ENCODE measurements at places on chromosomes 16 and 17.

DNA sequence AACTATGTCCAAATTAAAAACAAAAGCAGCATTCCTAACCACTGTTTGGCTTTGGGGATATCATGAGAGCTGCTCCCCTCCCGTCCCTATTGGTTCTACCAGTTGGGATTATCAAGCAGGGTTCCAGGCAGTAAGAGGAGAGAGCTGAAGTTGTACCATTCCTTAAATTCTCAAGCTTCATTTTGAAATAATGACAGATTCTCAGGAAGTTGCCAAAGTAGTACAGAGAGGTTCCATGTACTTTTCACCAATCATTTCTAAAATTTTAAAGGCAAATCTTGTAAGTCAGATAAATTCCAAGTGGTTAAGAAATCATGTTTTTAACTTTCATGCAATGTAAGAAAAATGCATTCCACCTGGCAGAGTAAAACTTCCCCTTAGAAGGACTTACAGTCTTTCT, 36.9 kb downstream of the TEX2 start:
- DNase-seq = no peak

DNA sequence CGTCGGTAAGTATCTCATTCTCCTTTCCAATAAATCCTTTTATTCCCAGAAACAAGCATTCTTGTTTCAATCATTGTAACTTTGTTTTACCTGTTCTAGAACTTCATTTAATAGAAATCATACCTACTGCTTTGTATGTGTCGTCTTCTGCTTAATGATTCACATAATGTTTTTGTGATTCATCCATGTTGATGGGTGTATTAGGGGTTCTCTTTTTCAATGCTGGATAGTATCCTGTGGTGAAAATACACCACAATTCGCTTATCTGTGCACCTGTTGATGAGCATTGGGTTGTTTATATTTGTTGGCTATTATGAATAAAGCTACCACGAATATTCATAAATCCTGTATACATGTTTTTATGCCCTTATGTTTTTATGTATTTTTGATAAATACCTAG, 703.2 kb downstream of the MAF start:
- DNase-seq = no peak

DNA sequence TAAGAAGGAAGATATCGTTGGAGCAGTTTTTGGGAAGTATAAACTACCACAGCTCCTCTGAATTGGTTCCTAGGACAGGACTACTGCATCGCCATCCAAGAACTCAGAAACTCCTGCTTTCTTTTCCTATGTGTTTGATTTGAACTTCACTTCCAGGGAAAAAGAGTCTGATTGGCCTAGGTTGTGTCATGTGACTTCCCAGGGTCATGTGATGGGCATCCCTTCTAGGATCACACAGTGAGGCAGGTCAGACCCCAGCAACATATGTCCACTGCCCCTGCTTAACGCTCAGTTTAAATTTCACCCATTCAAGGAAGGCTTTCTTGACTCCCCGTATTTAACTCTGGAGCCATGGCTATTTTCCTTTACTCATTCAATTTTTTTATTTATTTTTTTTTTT, 445.2 kb upstream of the SALL1 start:
- no peak for DNase-seq

GRCh38 chr16:56625943-56626654, 518 bp downstream of the MT1E start:
- DNase-seq = no peak

DNA sequence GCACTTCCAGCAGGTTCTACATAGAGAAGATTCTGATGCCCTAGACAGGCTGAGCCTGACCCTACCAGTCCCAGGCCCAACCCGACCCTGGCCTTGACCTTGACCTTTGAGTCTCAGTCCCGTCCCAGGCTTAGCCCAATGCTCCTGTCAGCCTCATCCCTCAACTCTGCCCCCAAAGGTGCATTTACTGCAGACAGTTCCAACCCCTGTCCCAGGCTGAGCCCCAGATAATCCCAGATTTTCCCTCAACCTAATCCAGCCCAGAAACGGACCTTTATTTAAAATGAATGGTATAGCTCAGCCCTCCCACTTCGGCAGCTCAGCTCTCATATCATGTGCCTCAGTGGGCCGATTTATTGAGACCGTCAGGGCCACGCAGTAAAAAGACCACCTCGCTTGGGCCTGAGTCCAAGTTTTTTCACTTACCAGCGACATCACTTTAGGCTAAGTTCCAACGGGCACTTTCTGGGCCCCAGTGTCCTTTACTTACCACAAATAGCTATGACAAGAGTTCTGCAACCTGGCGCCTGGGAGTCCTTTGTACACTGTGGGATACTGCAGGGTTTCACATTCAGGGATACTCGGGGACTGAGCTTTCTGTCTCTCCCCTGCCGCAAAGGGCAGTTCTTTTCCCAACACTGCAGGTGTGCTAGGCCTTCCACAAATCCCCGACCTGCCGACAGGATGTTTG, 89.5 kb downstream of the WSCD1 start:
- DNase-seq = no peak

- DNase-seq = no peak
Observed at GRCh38 chr16:2082983-2083364, 35.2 kb downstream of the TSC2 start.

DNA sequence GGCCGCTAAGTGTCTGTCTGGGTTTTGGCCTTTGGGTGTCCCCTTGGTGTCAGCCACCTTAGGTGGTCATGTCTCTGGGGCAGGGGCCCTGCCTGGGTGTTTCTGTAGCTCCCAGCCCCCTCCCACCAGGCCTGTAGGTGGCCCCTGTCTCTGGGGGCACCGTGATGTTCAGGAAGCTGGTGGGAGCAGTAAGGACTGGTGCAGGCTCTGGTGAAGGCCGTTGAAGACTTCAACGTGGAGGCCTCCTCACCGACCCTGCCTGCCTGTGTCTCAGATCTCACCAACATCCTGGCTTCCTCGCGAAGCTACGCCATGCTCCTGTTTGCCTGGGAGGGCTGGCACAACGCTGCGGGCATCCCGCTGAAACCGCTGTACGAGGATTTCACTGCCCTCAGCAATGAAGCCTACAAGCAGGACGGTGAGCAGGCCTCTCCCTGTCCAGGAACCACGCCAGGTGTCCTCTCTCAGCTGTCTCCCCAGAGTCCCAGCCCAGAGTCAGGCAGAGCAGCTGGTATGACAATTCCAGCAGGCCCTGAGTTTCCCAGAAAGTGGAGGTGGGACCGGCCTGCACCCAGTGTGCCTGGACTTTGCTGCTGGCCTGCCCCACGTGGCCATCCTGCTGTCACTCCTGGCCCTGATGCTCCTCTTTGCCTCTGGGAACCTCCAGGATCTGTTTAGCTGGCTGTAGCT, 2.8 kb downstream of the ACE start:
- no peak for DNase-seq

- no peak for DNase-seq
Observed at GRCh38 chr16:85570213-85570734, 42.8 kb upstream of the GSE1 start.

DNA sequence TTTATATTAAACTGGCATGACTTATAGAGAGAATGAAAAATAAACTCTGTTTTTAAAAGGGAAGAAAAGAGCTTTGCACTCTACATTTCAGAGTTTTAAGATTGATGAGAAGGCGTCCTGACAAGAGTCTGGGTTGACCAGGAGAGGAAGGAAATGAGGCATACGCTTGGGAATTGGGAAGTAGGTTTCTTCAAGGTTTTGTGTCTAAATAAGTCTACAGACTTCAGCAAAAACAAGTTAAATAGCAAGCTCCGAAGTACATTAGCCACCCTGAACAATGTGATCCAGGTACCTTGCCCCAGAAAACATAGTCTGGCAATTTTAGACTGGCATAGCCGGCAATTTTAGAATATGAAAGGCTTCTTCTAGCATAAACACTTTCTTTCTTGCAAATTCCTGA, 28.5 kb upstream of the CCDC182 start:
- DNase-seq = no peak

DNA sequence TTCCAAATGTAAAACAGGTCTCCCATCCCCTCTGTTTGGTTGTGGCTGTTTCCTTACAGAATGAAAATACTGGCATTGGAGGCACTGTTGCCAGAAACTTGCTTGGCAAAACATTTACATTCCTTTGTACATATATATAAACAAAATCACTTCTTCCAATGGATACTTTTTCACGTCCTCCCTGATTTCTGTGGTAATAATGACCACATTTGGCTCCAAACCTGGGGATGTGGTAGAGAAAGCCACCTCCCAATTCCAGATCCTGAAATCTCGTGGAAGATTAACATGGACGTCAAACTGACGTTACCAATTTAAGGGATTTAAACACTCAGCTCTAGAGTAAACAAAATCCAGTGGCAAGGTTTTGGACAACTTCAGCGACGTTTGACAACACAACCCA, 370.8 kb upstream of the ZFHX3 start:
- no peak for DNase-seq

DNA sequence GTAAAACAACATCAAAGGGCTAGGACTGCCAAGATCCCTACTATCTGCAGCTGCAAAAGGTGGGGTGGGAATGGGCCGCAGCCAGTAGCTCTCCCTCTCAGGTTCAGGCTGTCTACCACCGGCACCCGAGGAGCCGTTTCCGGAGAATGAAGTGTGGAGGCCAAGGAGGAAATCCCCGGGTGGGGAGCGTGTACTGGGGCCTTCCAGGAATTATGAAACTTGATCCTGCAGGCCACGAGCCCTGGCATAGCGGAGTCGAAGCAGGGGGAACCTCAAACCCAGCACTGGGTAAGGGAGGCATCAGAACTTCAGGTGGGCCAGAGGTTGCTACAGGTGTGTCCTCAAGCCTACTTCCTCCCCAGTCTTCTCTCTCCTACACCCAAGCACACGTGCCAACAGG, 5.1 kb downstream of the INPP5K start:
- no peak for DNase-seq
